ENCODE measurements at places on chromosomes 3 and 15. TPM values are rescaled to one million over a fixed set of nuclear protein-coding genes. Genes with fewer than 3 reads are reported as not detected.

GRCh38 chr3:187183210-187183862 lies 13.9 kb upstream of the RTP1 start:
- peak overlapping the region; percentile 32 for H3K27ac ChIP-seq
- H3K4me1 ChIP-seq = peaks cover 11% of the 10 kb centered on the region
- no peaks in the 10 kb centered on the region for H3K36me3 ChIP-seq
- H3K4me3 ChIP-seq = no peak overlapping the region
- no peak for DNase-seq
- no peaks in the 10 kb centered on the region for H3K27me3 ChIP-seq

- no peak overlapping the region for H3K27ac ChIP-seq
- no peaks in the 10 kb centered on the region for H3K4me1 ChIP-seq
- H3K4me3 ChIP-seq = no peak overlapping the region
- H3K27me3 ChIP-seq = no peaks in the 10 kb centered on the region
- H3K36me3 ChIP-seq = no peaks in the 10 kb centered on the region
- no peak for DNase-seq
Observed at GRCh38 chr3:158458464-158458863, 112.5 kb upstream of the MLF1 start.

DNA sequence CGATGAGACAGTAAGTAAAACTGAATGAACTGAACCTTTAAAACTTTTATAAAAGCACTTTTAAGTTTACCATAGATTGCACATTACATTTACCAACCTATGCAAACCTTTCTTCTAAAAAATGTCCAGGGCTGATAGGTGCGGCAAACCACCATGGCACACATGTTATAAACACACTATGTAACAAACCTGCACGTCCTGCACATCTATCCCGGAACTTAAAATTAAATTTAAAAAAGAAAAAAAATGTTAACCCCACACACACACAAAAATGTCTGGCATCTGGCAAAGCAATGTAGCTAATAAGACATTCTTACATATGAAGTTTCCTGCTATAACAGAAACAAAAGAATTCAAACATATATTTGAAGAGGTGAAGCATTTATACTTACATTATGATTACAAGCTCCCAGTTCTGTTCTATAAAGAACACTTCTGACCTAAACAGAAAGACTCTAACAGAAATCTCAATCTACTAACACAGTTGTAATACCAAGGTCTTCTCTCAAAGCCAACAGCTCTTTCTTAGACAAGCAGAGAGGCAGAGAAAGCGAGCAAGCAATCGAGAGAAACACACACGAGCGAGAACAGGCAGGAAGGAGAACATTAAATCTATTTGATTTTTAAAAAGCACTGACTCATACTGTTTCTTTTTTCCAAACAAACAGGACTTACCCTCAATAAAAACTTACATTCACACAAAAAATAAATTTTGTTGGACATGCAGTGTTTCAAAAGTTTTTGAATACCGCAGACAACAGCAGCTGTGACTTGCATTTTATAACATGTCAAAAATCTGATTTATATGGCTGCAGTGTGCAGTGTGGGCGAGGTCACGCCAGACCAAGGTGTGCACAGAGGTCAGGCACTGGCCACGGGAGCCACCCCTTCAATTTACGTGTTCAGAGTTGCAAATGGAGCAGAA lies at the start of gene NRG4:
TSS of gene NRG4 (minus strand) at position 798 of the 925 bp plus-strand sequence. CDS start 1,194 bp downstream, outside the sequence.
- H3K36me3 ChIP-seq = no peaks in the 10 kb centered on the region
- DNase-seq = no peak
- H3K4me1 ChIP-seq = no peaks in the 10 kb centered on the region
- no peak within 1 kb of the TSS for H3K4me3 ChIP-seq
- H3K27me3 ChIP-seq = no peaks in the 10 kb centered on the region

ITIH1 gene
- not detected for total RNA-seq

DNA sequence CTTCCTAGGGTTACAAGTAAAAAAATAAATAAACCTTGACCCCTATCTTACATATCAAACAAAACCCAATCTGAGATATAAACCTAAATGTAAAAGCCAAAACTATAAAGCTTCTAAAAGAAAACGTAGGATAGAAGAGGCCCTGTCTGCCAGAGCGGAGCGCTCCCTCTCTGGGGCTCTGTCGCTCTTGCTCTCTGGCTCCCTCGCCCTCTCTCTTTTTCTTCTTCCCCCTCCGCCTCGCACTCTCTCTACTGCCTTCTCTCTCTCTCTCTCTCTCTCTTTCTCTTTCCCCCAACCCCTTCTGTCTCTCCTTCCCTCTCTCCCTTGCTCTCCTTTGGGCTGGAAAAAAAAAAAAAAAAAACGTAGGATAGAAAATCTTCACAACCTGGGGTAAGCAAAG lies 21.6 kb downstream of the RYK start:
- no peak overlapping the region for H3K27ac ChIP-seq
- DNase-seq = no peak
- no peak overlapping the region for H3K4me3 ChIP-seq
- no peaks in the 10 kb centered on the region for H3K4me1 ChIP-seq

- H3K4me3 ChIP-seq = no peak overlapping the region
- H3K27ac ChIP-seq = no peak overlapping the region
- no peaks in the 10 kb centered on the region for H3K36me3 ChIP-seq
- no peaks in the 10 kb centered on the region for H3K4me1 ChIP-seq
Observed at GRCh38 chr3:179608931-179609720, 4.5 kb downstream of the NDUFB5 start.

SELENOK gene
- total RNA-seq = 52.8 TPM

- H3K4me3 ChIP-seq = no peak overlapping the region
- H3K27me3 ChIP-seq = no peaks in the 10 kb centered on the region
- peaks cover 4% of the 10 kb centered on the region for H3K36me3 ChIP-seq
- peak; percentile 80 for DNase-seq
- peak overlapping the region; percentile 83 for H3K27ac ChIP-seq
- H3K4me1 ChIP-seq = peaks cover 14% of the 10 kb centered on the region
Observed at GRCh38 chr15:57550640-57551039, 41.1 kb upstream of the MYZAP start.

VWA5B2 gene
- total RNA-seq = 0.33 TPM

GRCh38 chr15:69305204-69305931 lies 6.7 kb downstream of the PAQR5 start:
- H3K36me3 ChIP-seq = no peaks in the 10 kb centered on the region
- H3K27me3 ChIP-seq = no peaks in the 10 kb centered on the region
- DNase-seq = no peak
- H3K4me1 ChIP-seq = no peaks in the 10 kb centered on the region
- no peak overlapping the region for H3K4me3 ChIP-seq

ADIPOQ gene
- total RNA-seq = 137 TPM

GRCh38 chr15:67976506-67977073 lies 77.5 kb upstream of the PIAS1 start:
- H3K4me1 ChIP-seq = no peaks in the 10 kb centered on the region
- no peaks in the 10 kb centered on the region for H3K36me3 ChIP-seq
- no peak for DNase-seq
- no peaks in the 10 kb centered on the region for H3K27me3 ChIP-seq
- H3K27ac ChIP-seq = no peak overlapping the region
- no peak overlapping the region for H3K4me3 ChIP-seq

DNA sequence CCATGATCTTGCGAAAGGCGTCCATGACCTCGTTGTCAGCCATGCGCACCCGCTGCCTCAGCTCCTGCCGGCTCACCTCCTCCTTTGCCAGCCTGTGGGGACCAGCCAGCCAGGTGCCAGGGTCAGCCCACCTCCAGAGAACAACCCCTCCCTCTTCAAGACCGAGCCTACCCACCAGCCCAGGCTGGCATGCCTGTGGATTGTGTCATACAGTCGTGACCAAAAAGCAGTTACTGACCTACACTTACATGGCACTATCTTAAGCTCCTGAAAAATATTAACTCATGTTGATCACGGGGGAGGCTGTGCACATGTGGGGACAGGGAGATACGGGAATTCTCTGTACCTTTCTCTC lies 10.7 kb upstream of the CAMK1 start:
- no peaks in the 10 kb centered on the region for H3K4me1 ChIP-seq
- no peak overlapping the region for H3K4me3 ChIP-seq
- peaks cover 4% of the 10 kb centered on the region for H3K36me3 ChIP-seq
- no peaks in the 10 kb centered on the region for H3K27me3 ChIP-seq

DNA sequence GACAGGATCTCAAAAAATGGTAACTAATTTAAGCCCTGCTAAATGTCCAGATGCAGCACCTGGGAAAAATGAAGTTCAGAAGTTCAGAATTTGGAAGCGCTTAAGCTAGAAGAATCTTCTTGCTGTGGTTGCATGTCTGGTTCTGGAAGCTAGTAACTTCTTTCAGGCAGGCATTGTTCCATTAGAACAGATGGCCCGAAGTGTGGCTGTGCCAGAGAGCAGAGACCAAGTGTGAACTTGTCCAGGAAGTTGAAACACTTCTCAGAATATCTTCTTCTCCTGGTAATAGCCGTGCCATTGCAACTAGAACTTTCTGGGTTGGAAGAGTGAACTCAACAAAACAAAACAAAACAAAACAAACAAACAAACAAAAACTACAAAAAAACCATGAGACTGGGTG lies 80.0 kb downstream of the MITF start:
- H3K36me3 ChIP-seq = no peaks in the 10 kb centered on the region
- DNase-seq = peak; percentile 24
- no peak overlapping the region for H3K27ac ChIP-seq
- H3K27me3 ChIP-seq = no peaks in the 10 kb centered on the region

DNA sequence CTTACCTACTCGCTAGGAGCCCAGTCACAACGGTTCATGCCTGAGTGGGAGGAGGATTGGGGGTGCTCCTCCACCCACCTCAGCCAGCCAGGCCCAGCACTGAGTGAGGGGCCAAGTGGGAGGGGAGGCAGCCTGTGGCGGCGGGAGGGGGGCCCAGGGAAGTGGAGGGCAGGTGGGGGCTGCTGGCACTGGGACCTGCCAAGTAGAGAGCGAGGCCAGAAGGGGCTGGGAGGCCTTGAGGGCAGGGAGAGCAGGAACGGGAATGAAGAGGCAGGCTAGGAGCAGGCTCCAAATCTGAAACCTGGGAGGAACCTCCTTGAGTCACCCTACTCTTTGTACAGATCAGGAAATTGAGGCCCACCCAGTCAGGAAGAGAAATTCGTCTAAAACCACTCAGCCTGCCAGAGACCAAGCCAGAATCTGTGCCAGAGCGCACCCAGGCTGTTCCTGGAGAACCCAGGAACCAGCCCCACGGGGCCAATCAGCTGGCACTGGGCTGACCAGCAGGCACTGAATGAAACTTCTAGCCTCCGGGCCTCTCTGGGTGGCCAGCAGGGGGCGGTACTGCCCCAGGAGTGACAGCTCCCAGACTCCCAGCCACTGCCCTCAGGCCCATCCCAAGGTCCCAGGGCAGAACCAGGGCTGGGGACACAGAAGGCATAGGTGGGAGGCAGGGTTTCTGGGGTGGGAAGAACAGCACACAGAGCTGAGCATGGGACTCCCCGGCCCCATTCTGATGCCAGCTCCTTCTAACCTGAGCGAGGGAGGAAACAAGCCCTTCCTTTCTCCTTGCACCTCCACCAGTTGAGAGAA lies 14.8 kb upstream of the CYP11A1 start:
- H3K4me1 ChIP-seq = no peaks in the 10 kb centered on the region
- H3K27me3 ChIP-seq = no peaks in the 10 kb centered on the region
- H3K4me3 ChIP-seq = no peak overlapping the region
- DNase-seq = peak; percentile 51
